ENCODE measurements at places on chromosomes 1 and 21. TPM values are rescaled to one million over a fixed set of nuclear protein-coding genes. Genes with fewer than 3 reads are reported as not detected.

Gene NUP133
- 32.6 TPM for total RNA-seq

GRCh38 chr1:186577216-186577615 lies 103.0 kb downstream of the PTGS2 start:
- no peak overlapping the region for H3K27ac ChIP-seq
- DNase-seq, result no peak
- no peak overlapping the region for H3K4me3 ChIP-seq
- no peaks in the 10 kb centered on the region for H3K27me3 ChIP-seq
- H3K36me3 ChIP-seq, result no peaks in the 10 kb centered on the region

Gene DEPDC1
- total RNA-seq, result 1.2 TPM

Gene AGT
- total RNA-seq, result 0.86 TPM

Gene MNDA
- 84.3 TPM for total RNA-seq

Gene KRTAP27-1
- total RNA-seq, result not detected

DNA sequence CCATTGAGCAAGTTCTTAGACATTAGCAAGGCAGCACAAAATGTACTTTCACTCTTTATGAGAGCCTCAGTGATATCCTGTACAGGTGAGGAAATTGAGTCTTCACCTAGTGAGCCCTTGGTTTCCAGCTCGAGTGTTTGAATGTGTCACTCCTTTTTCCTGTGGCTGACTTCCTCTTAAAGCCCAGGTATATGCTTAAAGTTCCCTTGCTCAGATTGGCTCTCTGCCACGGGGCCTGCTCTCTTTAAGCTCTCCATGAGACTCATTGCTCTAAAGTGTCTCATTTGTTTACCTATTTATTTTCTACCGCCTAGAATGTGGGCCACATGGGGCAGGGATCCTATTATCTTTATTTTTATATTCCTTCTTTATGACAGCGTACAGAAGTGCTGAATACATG lies 324.9 kb downstream of the SIPA1L2 start:
- peaks cover 15% of the 10 kb centered on the region for H3K4me1 ChIP-seq
- no peaks in the 10 kb centered on the region for H3K27me3 ChIP-seq
- no peak overlapping the region for H3K27ac ChIP-seq
- no peak overlapping the region for H3K4me3 ChIP-seq

DNA sequence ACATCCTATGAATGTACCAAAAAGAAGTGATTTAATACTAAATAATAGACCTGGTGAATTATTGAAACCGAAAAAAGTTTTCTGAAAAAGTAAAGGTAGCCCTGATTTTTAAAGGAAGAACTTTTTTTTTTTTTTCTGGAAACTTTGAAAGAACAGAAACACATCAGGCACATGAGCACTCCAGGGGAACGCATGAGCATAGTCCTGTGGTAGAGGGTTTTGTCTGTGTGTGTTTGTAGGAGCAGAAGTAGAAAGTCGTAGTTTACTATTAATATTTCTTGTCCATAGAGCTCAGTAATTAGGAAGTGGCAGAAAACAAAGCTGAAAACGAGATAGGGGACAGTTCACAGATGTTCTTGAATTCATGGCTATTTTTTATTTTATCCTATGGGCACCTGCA lies 1175.9 kb upstream of the B3GALT2 start:
- H3K4me3 ChIP-seq, result no peak overlapping the region
- no peak overlapping the region for H3K27ac ChIP-seq
- H3K4me1 ChIP-seq, result no peaks in the 10 kb centered on the region

Measured in lower lobe of right lung (tissue), 2 donors.